ENCODE measurements at places on chromosomes 1 and 21.

DNA sequence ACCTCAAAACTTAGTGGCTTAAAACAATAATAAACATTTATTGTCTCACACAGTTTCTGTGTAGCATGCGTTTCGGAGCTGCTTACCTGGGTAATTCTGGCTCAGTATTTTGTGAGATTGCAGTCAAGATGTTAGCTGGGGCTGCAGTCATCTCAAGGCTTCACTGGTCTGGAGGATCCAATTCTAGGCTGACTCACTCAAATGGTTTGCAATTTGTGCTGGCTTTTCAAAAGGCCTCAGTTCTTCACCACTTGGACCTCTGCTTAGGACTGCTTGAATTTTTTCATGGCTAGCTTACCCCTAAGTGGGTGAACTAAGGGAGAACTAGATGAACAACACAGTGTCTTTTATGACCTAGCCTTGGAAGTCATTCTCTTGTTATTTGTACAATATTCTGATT, 21.0 kb downstream of the XPR1 start:
- DNase-seq, result peak; percentile 50

GRCh38 chr1:211832661-211833060, 2.1 kb upstream of the LPGAT1 start:
- DNase-seq, result no peak

GRCh38 chr1:86000601-86001000, 156.0 kb downstream of the COL24A1 start:
- DNase-seq, result no peak

DNA sequence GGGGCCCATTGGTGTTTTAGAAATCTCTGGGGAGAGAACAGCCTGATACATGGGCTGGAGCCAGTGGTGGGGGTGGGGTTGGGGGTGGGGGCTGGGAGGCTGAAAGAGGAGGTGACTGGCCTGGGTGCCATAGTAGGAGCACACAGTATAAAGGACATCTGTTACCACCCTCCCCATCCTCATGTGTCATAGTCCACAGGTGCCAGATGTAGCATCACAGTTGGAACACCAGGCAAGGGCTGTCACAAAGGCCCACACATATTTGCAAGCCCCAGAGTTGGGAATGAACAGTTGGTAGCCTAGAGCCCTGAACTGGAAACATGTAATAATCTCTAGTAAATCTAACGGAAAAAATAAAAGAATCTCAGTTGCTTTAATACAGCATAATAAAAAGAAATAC, 55.1 kb upstream of the CR2 start:
- no peak for DNase-seq

GRCh38 chr1:116755066-116755465, 836 bp downstream of the CD2 start:
- no peak for DNase-seq

DNA sequence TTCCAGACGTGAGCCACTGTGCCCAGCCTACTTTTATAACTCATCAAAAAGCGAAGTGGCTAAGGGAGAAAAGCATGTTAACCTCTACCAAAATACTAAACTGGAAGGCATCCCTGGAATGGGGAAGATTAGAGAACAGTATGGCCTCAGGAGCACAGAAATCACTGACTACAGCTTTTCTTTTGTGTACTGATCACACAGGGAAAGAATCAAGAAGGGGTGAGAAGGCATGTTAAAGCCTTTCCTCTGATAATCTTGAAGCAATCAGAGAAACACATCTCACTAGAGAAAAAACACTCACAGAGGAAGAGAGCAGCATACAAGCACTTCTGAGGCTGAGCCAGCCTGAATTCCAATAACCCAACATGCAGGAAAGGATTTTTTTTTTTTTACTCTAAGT, 10.7 kb downstream of the PCAT6 start:
- peak; percentile 73 for DNase-seq

- no peak for DNase-seq
Observed at GRCh38 chr1:169390303-169390702, 22.3 kb downstream of the BLZF1 start.

DNA sequence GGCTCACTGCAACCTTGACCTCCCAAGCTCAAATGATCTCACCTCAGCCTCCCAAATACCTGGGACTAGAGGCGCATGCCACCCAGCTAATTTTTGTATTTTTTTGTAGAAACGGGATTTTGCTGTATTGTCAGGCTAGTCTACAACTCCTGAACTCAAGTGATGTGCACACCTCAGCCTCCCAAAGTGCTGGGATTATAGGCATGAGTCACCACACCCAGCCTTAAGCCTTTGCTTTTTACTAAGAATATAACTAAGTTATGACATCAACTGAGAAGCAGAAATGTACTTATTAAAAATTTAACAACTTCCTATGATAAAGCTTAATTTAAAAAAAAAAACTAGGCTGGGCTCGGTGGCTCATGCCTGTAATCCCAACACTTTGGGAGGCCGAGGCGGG, 8.9 kb upstream of the LSS start:
- no peak for DNase-seq

GRCh38 chr1:155320252-155320651, 442 bp upstream of the RUSC1 start:
- no peak for DNase-seq

GRCh38 chr1:32044234-32044633, 28.5 kb upstream of the TMEM39B start:
- DNase-seq, result no peak

- DNase-seq, result peak; percentile 86
Observed at GRCh38 chr1:155859881-155860871, 809 bp downstream of the SYT11 start.

DNA sequence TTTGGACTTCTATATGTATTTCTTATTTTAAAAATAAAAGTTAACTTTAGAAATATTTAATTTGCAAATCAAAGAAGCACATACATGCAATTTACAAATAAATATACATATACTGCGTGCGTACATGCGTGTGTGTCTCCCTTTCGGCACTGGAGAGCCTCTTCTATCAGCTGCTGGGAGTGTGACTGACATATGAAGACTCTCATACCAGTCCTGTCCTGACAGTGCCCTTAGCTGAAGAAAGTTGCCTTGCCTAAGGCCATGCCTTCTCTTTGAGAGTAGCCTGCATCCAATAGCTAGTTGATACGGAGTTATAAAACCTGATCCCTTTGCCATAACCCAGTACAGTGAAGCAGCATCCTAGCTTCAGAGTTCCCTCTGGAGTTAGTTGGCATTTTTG, 282.4 kb upstream of the NEGR1 start:
- DNase-seq, result no peak

Data from fibroblast of lung (primary cell).